Retinal pigment epithelial cell (primary cell): ENCODE measurements at places on chromosomes 1 and 21.

DNA sequence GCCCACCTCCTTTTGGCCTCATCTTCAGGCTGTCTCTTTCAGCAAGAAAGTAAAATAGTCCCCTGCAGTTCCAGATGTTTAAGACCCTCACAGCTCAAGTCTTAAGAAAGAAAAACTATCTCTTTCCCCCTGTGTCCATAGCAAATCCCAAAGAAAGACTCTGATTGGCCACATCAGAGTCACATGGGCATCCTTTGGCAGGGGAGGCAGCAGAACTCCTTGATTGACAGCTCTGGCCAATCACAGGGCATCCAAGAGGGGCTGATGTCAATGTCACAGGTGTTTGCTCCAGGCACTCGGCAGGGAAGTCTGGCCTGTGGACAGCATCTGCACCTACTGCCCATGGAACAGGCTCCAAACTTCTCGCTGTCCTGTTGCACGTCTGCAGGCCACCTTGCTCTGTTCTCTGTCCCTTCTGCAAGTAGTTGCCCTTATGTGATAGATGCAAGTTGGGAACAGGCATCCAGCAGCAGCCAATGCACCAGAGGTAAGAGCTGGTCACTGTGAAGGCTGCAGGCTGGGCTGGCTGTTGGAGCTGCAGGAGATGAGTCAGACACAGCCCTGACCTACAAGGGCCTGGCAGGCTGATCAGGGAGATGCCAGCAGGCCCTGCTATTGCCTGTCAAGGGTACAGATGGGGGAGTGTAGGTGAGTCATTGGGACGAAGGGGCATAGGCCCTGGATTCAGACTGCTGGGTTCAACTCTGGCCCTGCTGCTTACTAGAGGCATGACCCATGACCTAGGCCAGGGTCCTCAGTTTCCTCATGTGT, 96.8 kb upstream of the TMEM51 start:
- no peak for DNase-seq

DNA sequence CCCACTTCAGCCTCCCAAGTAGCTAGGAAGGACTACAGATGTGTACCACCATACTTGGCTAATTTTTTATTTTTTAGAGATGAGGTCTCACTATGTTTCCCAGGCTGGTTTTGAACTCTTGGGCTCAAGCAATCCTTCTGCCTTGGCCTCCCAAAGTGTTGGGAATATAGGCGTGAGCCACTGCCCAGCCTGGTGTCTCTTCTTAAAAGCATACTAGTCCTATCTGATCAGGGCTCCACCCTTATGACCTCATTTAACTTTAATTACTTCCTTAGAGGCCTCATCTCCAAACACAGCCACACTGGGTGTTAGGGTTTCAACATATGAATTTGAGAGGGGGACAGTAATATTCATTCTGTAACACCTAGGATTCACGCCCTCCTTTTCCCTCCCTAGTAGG, 130.9 kb downstream of the GLIS1 start:
- DNase-seq: no peak

DNA sequence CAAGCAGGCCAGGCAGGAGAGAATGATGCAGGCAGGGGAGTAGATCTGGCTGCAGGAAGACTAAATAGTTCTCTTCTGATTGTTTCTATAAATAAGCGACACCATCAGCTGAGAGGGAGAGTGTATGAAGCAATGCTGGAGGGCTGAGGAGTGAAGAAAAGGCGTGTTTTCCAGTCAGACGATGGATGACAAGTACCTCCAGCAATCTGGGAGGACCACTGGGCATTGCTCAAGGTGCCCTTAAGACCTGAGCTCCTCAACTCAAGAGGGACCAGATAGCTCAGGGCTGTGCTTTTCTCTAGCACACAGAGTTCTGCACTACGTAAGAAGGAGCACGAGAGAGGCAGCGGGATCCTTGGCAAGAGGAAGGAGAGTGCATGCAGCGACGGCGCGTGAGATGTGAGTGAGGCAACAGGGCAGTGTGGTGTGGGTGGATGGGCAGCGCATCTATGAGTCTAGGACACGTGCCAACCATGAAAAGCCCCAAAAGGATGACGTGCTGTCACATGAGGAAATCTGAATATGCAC, 36.0 kb downstream of the PABPC4 start:
- no peak for DNase-seq

DNA sequence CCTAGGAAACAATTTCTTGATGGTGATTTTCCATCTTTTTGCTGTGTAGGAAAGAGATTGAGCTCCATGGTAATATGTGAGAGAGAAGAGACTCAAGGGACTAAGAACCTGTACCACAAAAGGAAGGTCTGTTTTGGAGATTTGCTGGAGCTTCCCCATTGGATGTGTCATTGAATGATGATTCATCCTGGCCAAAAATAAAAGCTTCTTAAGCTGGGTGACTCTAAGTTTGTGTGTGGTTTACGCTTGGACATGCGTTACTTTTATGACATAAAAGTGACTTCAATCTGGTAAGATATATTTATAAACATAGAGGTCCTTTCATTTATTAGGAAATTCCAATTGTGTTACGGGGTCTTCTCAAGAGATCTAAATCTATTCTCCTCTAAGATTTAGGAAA, 17.4 kb upstream of the IL19 start:
- DNase-seq: no peak

GRCh38 chr1:60427194-60427593, 353.6 kb upstream of the C1orf87 start:
- DNase-seq: peak; percentile 40

GRCh38 chr21:43590194-43590593, 69.1 kb downstream of the HSF2BP start:
- no peak for DNase-seq

DNA sequence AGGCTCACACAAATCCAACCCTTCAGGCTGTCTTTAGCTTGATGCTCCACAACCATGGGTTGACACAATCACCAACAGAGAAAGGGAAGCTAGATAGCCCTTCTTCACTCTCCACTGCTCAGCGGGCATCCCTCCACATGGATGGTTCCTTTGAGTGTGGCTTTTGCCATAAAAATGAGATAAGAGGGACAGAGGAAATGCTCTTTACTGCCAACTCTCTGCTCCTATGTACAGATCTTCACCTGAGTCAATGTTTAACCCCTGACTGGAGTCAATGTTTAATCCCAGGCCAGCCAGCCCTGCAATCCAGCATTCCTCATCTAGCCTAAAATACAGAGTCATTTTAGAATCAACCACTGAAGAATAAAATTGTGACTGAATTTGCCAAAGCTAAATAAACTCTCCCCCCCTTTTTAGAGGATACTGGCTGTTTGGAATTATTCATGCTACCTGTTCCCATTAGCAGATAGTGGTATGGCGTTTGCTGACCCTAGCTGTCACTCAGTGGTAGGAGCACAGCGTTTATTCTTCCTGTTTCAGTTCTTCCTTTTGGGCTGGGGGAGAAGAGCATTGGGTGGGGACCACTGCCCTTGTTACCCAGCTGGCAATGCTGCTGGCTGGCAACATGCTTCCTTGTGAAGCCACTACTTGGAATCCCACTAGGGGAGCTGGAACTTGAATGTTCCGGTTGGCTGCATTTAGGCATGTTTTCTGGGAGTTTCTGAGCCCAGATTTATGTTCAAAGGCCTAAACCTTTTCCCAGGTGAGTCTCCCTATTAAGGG, 5.2 kb upstream of the PIGR start:
- DNase-seq: no peak

- DNase-seq: no peak
These were observed 3.7 kb upstream of the IBA57 start for GRCh38 chr1:228161866-228162265.

DNA sequence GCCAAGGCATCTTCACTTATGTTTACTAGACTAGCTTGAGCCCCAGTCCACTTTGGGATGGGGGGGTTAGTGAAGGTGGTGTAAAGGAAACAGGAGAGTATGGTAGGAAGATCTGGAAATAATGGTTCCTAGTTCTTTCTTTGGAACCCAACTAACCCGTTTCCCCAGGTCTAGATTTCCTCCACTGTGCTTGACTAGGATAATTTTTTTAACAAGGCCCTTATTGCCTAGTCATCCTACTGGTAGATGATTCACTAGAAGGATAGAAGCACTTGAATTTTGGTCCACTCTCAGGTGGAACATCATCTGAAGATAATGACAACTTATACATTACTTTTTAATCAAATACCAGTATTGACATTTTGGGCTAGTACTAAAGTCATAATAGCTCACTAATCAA, 45.9 kb upstream of the MYOCOS start:
- DNase-seq: no peak
